NCI-H82 (cell line): ENCODE measurements at places on chromosomes 12 and 14.

DNA sequence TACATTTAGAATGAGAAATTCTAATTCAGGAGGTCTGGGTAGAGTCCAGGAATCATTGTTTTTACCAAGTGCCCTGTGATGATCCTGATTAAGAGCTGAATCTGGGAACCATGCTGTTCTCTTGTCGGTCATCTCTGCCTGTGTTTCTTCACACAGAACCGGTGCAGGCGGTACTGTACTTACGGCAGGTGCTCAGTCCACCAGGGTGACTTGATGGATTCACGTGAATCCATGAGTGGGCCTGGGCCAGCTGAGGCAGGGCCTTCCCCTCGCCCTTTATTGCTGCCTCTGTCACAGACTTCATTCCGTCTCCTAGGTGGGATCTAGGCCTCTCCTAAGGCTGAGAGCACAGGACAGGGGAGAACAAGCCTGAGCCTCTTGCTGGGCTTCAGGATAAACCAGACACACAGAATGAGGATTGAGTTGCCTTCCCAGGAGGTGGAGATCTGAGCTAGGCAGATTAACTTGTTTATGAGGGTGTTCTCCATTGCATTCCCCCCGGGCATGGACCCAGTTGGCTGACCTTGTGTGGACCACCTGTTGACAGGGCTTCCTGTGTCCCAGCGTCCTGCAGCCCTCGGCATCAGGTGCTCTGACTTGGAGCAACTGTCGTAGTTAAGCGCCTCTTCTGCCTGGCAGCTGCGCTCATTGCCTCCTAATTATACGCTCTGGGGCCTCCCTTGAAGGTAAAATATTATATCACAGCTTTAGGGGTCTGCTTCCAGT is 42.1 kb downstream of the B4GALNT3 start:
- DNase-seq: peak; percentile 52

DNA sequence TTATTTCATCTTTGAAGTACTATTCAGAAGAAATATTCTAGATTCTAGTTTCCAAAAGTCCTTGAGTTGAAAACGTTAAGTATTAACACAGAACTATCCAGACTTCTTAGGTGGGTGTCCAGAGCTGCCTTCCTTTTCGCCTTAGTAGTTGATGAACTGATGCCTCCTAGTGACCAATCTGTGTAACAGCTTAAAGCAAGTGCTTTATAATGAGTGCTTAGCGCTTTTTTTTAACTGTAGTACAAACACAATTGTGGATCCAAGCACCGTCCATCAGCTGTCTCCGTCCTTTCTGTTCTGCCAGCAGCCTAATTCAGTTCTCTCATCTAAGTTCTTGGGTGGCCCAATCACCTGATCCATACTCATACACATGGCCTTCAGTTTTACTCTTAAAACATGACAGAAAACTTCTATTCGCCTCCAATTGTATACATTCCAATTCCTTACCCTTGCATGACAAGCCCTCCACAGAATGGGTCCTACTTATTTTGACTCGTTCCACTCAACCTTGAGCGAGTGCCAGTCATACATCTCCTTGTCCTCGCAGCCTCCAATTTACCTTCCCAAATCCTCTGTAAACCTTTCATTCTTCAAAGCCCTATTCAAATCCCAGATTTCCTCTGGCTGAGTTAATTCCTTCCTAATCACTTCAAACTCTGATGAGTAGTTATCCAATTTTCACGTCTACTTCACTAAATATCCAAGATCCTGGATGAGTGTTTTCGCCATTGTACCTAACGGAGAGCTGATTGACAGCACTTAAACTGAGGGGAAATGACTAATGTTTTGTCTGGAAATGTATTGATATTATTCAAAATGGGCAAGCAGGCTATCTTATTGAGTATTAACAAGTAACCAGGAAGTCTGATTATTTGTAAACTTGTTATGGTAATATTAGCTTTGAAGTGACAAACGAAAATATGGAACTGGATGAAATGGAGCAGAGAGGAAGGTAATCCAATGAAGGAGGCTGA is 5.8 kb upstream of the PHLDA1 start:
- peak; percentile 88 for DNase-seq

- no peak for DNase-seq
These were observed 8.5 kb downstream of the RACGAP1 start for GRCh38 chr12:50016501-50017475.

GRCh38 chr14:101027966-101028365 is 124.4 kb upstream of the RTL1 start:
- no peak for DNase-seq

- DNase-seq: no peak
These were observed 11.4 kb downstream of the SLC15A5 start for GRCh38 chr12:16266085-16266484.

GRCh38 chr12:31288381-31288780 is 37.6 kb downstream of the SINHCAF start:
- no peak for DNase-seq

DNA sequence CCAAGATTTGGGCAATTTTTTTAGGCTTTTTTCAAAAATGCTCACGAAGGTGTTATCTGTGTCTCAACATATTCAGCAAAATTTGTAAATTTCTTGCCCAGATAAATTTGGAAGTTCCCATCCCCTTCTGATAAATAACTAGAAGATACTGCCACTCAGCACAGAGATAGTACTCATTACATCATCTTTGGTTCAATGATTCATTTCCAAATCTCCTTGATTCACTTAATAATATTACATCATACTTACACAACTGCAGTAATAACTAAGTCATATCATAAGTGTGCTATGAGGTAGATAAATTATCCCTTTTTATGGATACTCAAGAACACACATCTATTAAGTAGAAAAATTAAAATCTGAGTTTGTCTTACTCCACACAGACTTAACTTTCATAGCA is 89.4 kb downstream of the RPAP3 start:
- DNase-seq: no peak

DNA sequence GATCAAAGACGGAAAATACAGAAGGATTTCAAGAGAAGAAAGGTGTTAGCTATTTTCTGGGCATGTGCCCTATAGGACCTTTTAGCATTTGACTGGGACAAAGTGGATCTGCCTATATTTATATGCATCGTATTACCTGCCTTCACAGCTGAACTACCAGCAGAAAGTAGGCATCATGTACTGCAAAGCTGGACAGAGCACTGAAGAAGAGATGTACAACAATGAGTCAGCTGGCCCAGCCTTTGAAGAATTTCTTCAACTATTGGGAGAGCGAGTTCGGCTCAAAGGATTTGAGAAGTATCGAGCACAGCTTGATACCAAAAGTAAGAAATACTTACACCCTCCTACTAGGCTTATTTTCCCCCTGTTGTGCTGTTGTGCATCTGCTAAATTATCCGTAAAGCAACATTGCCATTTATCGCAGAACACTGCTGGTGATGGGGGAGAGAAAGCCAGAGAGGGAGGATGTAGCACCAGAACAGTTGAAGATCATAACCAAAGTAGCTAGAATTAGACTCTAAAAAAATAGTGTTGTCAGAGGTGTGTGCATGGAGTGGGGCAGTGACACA is 282.0 kb upstream of the RGS6 start:
- no peak for DNase-seq

- no peak for DNase-seq
These were observed 104.9 kb upstream of the FSCB start for GRCh38 chr14:44612002-44612401.

DNA sequence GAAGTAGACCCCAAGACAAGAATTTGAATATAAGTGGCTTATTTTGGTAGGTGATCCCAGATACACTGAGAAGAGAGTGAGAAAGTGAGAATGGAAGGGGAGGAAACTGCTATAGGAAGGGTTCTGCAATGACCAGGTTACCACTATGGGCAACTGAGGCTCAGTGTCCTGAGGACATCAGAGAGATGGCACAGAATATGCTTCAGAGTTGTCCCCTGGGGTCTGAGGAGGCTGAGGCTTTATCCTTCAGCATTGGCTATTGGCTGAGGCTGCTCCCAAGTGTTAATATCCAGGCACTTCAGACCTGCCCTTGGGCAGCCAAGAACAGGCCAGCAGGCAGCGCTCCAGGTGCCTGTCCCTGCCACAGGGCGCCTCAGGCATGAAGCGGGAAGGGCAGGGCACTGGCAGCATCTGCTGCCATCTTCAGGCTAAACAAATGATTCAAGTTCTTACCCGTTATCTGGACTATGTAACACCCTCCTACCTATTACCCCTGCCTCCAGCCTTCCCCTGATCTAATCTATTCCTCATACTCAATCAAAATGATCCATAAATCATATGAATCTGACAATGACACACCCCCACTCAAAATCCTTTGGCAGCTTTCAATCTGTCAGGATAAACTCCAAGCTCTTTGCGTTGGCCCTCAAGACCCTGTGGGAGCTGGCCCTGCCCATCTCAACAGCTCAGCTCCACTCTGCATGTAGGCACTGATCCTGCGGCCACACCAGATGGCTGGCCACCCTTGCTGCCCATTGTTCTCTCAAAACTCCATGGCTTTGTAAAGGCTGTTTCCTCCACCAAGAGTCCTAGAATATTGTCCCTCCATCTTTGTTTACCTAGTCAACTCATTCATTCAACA is 42.4 kb downstream of the CKAP4 start:
- peak; percentile 39 for DNase-seq

- DNase-seq: peak; percentile 79
These were observed at the start of gene NXPH4 for GRCh38 chr12:57216014-57216911. TSS of gene NXPH4 (plus strand) at chr12:57216794. CDS start at chr12:57216970, 176 bp downstream.

DNA sequence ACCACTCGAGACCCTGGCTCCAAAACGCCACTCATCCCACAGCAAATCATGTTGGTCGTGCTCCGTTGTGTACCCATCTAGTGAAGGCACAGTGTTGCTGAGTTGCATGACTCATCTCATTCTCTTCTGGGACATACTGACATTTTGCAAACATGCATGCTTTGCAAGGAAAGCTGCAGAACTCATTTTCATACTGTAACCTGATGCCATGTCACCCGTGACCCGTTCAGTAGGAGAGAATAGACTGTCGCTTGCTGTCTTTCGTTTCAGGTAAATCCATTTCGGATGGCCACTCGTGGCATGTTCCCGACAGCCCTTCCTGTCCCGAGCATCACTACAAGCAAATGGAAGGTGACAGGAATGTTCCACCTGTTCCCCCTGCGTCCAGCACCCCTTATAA is 78.2 kb downstream of the ESR2 start:
- no peak for DNase-seq

DNA sequence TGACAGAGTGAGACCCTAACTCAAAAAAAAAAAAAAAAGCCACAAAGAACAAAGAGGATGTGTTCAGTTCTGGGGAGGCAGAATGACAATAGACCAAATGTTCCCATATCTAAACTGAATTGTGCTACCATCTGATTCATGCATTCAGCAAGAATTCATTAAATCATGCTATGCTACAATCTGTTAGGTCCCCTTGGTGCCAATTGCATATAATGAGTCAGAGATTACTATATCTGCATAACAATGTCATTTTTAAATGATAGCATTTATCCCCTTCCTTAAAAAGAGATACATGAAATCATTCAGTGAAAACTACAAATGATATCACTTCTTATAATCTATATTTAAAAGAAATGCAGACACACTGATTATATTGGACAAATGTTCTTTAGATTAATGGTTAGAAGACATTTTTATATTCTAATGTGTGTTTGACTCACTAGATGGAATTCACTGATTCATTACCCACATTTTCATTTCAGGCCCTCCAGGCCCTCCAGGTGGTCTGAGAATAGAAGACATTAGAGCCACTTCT is 207.6 kb upstream of the PDZRN4 start:
- DNase-seq: no peak

- DNase-seq: no peak
These were observed 25.2 kb downstream of the TMEM30B start for GRCh38 chr14:61255968-61256367.

DNA sequence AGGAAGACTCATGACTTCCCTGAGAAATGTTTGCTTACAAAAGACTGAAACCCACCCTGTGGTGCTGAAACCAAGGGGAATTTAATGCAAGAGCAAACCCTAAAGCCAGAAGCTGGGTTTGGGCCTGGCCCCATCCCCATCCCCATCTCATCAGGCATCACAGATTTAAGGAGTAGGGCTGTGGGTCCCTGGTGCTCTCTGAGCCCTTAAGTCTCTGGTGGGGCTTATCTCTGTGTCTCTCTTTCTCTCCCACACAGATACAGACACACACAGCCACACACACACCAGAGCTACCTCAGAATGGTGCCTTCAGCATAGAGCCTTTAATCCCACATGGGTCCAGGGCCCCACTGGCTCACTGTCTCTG is 237.1 kb downstream of the SLC41A2 start:
- DNase-seq: peak; percentile 48

DNA sequence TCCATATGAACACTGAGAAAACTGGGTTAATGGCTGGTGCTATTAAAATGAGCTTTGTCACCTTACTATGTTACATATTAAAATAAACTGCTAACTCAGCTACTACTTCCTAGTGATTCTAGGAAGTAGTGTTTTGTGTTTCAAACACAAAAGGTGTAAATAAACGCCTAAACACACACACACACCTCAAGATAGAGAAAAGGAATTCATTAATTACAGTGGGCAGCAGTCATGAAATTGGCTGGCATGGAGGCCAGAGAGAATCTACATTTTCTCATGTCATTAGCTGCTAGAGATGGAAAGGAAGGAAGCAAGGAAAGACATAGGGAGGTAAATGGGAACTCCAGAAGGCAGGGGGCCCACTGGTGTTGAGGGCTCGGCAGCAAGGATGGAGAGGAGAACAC is 787 bp upstream of the PRMT5 start:
- no peak for DNase-seq

GRCh38 chr14:85580536-85581140 is 50.7 kb downstream of the FLRT2 start:
- no peak for DNase-seq

GRCh38 chr12:123580772-123581171 is 3.6 kb upstream of the TMED2 start:
- no peak for DNase-seq

DNA sequence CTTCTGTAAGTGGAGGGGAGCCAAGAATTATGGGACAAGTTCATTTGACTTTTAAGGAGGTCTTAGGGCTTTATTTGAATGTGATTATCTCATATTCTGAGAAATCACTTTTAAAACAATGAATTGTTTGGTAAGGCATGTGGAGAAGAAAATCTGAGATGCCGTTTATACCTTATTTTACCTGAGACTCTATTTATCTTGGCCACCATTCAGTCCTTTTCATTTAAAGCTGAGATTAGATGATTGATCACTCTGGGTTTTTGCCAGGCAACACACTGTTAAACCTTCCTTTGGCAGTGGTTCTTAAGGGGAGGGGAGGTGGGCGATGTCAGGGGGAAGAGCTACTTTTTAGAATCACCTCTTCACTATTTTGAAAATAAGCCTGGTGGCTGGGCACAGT is 11.4 kb downstream of the CAND1 start:
- DNase-seq: no peak

- no peak for DNase-seq
These were observed 35.6 kb downstream of the GNS start for GRCh38 chr12:64723630-64724029.

- DNase-seq: peak; percentile 96
These were observed 1.1 kb upstream of the NFATC4 start for GRCh38 chr14:24366721-24367513.

- DNase-seq: peak; percentile 96
These were observed 666.6 kb downstream of the NRXN3 start for GRCh38 chr14:78836777-78837176.
